ENCODE measurements at places on chromosomes 4 and X. TPM values are rescaled to one million over a fixed set of nuclear protein-coding genes. Genes with fewer than 3 reads are reported as not detected.

- peak; percentile 52 for DNase-seq
Measured at GRCh38 chr4:80058740-80059139, 14.3 kb downstream of the ANTXR2 start.

GRCh38 chr4:150033901-150034300, 44.3 kb upstream of the DCLK2 start:
- peak; percentile 12 for DNase-seq

GRCh38 chrX:85499400-85499799, 119.9 kb upstream of the POF1B start:
- DNase-seq = no peak

The ASMTL gene
- total RNA-seq = 15.7 TPM

The APLN gene
- total RNA-seq = 1.1 TPM
